Body of pancreas (tissue), 4 donors: ENCODE measurements at places on chromosomes 12 and 14. TPM values are rescaled to one million over a fixed set of nuclear protein-coding genes. Genes with fewer than 3 reads are reported as not detected.

DNA sequence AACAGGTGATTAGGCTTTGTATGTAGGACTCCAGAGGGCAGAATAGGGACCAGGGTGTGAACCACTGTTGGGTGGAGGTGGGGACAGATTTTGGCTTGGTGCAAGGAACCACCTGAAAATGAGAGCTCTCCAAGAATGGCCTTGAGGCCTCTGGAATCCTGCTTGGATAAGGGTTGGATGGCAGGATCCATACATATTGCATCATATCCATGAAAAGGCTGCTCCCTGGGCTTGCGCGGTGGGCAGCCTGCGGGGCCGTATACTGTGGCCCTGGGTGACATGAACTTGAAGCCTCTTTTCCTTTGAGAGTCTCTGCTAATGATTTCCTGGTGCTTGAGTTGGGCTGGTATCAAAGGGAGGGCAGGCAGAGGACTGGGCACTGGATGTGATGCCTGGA is 1.3 kb upstream of the SLC10A1 start:
- DNase-seq, result no peak
- H3K27ac ChIP-seq, result no peak overlapping the region
- no peak overlapping the region for H3K4me3 ChIP-seq
- H3K36me3 ChIP-seq, result no peaks in the 10 kb centered on the region
- no peaks in the 10 kb centered on the region for H3K27me3 ChIP-seq

GRCh38 chr12:56007564-56008559 is 10.8 kb downstream of the SUOX start:
- peaks cover 7% of the 10 kb centered on the region for H3K4me1 ChIP-seq
- H3K27me3 ChIP-seq, result no peaks in the 10 kb centered on the region
- H3K27ac ChIP-seq, result peak overlapping the region; percentile 92
- DNase-seq, result peak; percentile 72
- peak overlapping the region; percentile 99 for H3K4me3 ChIP-seq
- no peaks in the 10 kb centered on the region for H3K36me3 ChIP-seq

DNA sequence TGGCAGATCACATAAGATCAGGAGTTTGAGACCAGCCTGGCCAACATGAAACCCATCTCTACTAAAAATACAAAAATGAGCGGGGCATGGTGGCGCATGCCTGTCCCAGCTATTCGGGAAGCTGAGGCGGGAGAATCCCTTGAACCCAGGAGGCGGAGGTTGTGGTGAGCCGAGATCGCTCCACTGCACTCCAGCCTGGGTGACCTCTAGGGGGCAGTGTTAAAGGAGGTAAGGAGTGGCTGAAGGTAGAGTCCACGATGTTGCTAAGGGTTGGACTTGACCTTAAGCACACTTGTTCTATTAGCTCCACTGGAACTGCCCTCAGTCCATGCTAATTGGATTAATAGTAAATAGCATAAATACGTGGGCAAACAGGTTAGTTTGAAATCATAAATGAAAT is 62.4 kb upstream of the PSMC1 start:
- no peaks in the 10 kb centered on the region for H3K27me3 ChIP-seq
- H3K36me3 ChIP-seq, result no peaks in the 10 kb centered on the region
- H3K27ac ChIP-seq, result no peak overlapping the region
- no peaks in the 10 kb centered on the region for H3K4me1 ChIP-seq
- no peak for DNase-seq

GRCh38 chr14:68408680-68409079 is 384.2 kb downstream of the ZFP36L1 start:
- no peaks in the 10 kb centered on the region for H3K27me3 ChIP-seq
- no peaks in the 10 kb centered on the region for H3K36me3 ChIP-seq
- DNase-seq, result no peak
- no peak overlapping the region for H3K4me3 ChIP-seq

DNA sequence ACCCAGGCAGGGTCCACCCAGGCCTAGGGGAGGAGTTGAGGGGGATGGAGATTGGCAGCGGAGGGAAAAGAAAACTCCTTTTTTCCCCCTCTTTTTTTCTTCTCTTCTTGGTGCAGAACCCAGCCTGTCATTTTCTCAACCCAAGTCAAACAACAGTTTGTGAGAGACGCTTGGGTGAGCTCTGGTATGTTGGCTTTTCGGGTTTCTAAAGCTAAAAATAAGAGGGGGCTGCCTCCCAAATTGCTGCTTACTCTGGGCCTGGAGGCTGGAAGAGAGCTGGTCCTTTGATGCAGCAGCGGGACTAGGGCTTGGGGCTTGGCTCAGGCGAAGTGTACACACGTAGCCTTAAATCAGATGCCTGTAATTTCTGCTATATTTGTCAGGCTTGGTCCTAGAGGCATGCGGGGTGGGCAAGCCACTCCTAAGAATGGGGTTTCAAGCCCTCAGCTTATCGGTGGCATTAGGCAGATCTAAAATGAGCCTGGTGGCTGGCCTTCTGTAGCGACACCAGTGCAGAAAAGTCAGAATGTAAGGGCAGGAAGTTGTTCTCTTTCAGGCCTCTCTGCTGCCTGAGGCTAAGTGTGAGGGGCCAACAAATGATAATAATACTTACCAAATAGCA is 816 bp upstream of the SLC8A3 start:
- no peak overlapping the region for H3K4me3 ChIP-seq
- no peak for DNase-seq
- H3K4me1 ChIP-seq, result peaks cover 21% of the 10 kb centered on the region

- H3K4me1 ChIP-seq, result peaks cover 9% of the 10 kb centered on the region
- DNase-seq, result peak; percentile 67
- H3K27ac ChIP-seq, result peak overlapping the region; percentile 71
- no peaks in the 10 kb centered on the region for H3K36me3 ChIP-seq
- H3K4me3 ChIP-seq, result no peak overlapping the region
Measured at GRCh38 chr14:63203618-63204406, 431 bp upstream of the RHOJ start.

DNA sequence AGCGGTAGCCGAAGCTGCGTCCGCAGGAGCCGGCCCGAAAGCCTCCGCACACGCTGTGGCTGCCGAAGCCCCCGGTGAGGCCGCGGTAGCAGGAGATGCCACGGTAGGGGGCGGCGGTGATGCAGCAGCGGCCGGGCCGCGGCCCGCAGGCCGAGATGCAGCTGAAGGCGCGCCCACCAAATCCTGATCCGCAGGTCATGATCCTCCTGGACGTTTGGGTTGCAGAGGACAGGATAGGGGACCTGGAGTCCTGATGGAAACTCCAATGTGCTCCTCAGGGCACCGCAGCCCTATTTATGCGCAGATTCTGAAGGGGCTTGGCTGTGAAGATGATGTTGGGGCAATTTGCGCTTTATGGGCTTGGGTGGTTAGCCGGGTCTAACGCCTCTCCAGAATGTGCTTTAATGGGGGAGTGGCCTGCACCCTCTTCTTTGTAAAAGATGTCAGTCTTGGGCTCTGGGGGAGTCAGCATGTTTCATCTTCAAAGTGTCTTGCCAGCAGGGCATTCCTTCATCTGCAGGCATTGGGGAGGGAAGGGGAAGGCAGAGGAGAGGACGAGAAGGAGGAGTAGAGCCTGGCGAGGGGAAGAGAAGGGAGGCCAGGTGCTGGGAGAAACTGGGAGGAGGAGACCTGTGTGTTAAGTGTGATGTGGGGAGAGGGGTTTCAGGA is at the start of gene KRT81:
Gene KRT81, minus strand, starts transcription at position 268 of the 669 bp plus-strand sequence. Its CDS starts 69 bp downstream, at position 199.
- H3K36me3 ChIP-seq, result no peaks in the 10 kb centered on the region
- no peaks in the 10 kb centered on the region for H3K4me1 ChIP-seq
- DNase-seq, result no peak
- H3K27ac ChIP-seq, result no peak within 1 kb of the TSS
- no peaks in the 10 kb centered on the region for H3K27me3 ChIP-seq
- H3K4me3 ChIP-seq, result no peak within 1 kb of the TSS

GRCh38 chr14:98103705-98104104 is 1168.3 kb downstream of the BCL11B start:
- H3K4me1 ChIP-seq, result no peaks in the 10 kb centered on the region
- no peak overlapping the region for H3K4me3 ChIP-seq
- DNase-seq, result no peak
- no peaks in the 10 kb centered on the region for H3K36me3 ChIP-seq
- H3K27me3 ChIP-seq, result no peaks in the 10 kb centered on the region

The PTPRB gene
- total RNA-seq, result 9.9 TPM

The SLC10A1 gene
- not detected for total RNA-seq

- no peak overlapping the region for H3K4me3 ChIP-seq
- H3K27me3 ChIP-seq, result no peaks in the 10 kb centered on the region
- peaks cover 5% of the 10 kb centered on the region for H3K4me1 ChIP-seq
- no peak for DNase-seq
- H3K36me3 ChIP-seq, result no peaks in the 10 kb centered on the region
- H3K27ac ChIP-seq, result no peak overlapping the region
Measured at GRCh38 chr12:126506426-126507182, 1441.4 kb downstream of the AACS start.
